ENCODE measurements at places on chromosomes 2 and 18.
A peak's percentile ranks its signal among the peaks of the same experiment; 100 is the strongest.

GRCh38 chr2:48886919-48887318, 131.4 kb upstream of the LHCGR start:
- DNase-seq, result no peak

DNA sequence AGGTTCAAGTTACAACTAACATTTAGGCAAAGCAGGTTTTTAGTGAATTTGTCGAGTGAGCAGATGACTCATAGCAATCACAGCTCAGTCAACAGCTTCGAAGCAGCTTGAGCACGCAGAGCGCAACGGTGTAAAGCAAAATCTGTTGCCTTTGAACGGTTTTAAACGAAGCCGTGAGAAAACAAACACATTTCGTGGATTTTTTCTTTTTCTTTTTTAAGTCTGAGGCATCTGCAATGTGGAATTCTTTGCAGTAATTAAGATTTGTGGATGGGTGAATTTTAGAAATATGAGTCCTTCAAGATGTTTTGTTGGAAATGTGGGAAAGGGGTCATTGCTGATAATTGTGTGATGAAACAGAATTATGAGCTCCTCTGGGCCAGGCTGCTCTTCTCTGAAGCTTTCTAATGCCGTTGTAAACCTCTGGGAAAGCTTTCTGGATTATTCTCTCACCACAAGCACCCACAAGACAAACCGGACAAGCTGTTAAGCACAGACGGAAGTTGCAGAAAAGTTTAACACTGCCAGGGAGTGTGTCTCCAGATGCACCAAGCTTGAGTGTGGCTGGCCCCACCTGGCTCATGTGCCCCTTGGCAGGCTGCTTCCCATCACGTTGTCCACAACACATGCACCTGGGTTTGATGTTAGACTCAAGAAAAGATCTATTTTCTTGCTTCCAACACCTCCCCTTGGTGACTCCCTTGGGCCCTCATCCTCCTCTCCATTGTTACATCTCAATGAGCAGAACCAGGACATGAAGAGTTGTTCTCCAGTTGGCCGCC, 224.7 kb downstream of the ACKR3 start:
- DNase-seq, result no peak

DNA sequence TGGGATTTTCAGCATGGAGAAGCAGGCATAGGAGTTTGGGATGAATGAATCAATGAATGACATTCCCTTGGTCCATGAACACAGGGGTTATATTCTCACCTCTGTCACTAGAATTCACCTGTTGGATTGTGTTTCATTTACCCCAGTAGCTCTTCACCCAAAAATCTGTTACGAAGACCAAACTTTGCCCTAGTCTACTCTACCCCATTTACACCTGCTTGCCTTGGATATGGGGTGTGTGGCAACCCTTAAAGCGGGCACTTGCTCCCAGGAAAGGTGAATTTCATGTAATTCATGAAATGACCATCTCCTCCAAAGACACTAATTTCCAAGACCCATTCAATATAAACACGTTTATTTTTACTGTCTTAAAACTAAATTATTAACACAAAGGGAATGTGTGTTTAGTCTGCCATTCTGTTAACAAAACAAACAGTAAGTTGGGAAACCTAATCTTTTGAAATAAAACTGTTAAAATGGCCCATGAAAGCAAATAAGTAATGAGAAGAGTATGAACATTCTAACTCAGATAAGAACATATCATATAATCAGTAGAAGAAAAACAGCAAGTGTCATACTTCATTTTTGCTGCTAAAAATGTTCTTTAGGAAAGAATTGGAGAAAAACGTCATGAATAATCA, 268.0 kb downstream of the NAPG start:
- DNase-seq, result no peak

DNA sequence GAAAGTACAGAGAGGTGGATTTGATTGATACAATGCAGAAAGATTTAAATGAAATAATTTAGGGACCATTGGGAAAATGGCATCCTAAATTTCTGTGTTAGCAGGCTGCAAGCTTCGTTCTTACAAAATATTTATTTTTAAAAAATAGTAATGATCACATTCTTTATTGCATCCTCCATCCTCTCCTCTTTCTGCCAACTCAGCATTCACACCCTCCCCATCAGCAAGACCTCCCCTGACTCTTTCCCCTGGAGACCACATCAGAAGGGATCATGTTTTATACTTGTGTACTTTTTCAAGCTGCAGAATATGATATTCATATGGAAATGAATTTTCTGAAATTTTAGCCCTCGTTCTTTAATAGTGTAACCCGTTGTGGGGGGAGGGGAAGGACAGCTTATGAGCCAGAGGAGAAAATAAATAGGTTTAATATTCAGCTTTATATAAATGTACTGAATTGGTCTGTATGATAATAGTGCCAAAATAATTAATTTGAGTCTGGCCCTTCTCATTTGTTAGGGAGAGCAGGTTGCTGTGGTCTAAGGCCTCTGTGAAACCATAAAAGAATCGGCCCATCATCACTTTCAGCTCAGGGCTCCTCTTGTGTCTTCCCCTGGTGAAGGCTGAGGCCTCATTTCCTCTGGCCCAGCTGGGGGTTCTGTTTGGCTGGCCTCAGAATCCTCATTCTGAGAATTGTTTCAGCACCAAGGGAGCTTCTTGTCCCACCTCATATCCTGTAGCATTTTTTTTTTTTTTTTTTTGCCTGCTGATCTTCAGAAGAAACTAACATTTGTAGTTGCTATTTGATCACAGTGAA, 330.8 kb downstream of the TXNL1 start:
- DNase-seq, result peak; percentile 80

DNA sequence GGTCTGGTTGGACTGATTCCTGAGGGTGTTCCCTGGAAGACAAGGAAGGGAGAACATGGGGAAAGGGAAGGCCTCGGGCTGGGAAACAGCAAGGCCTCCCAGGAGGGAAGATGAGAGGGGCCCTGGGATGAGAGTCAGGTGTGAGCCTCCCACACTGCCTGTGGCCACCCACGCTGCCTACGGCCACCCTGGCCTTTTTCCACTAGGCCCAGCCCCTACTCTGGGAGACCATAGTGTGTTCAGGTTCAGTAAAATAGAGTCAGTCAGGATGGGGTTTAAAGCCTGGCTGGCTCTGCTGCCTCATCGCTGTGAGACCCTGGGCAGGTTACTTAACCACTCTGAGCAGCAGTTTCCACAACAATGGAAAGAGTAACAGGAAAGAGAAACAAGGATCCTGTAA, 47.7 kb upstream of the MAL start:
- DNase-seq, result no peak

- peak; percentile 59 for DNase-seq
Measured at GRCh38 chr2:19176977-19177376, 181.4 kb downstream of the OSR1 start.

DNA sequence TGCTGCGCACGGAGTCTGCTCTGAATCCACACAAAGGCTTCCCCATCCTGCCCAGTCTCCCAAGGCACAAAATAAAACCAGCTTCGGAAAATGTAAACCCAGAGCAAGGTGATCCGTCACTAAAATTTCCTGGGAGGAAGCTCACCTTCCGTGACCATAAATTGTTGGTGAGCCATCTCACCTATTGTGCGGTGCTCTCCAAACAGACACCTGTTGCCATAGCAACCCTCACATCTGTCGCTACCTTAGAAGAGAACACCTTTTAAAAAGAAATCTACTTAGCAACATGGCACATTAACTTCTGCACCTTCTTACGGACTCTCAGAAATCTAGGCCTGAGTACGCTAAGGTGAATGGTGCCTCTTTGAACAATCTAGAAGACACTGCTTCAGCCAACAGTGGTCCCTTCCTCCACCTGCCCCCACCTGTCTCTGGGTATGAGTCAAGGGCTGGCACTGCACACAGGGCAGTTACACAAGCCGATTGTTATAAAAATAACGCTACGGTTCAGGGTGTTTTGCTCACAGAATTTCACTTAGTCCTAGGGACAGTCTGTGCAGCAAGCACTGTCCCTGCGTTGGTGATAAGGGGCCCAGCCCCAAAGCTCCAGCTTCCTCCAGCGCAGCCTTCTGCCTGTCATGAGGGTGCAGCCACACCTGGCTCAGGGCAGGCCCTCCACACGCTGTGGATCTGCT, 114.9 kb upstream of the ID2 start:
- DNase-seq, result peak; percentile 81

- no peak for DNase-seq
Measured at GRCh38 chr2:33214436-33214835, 262.0 kb upstream of the RASGRP3 start.

DNA sequence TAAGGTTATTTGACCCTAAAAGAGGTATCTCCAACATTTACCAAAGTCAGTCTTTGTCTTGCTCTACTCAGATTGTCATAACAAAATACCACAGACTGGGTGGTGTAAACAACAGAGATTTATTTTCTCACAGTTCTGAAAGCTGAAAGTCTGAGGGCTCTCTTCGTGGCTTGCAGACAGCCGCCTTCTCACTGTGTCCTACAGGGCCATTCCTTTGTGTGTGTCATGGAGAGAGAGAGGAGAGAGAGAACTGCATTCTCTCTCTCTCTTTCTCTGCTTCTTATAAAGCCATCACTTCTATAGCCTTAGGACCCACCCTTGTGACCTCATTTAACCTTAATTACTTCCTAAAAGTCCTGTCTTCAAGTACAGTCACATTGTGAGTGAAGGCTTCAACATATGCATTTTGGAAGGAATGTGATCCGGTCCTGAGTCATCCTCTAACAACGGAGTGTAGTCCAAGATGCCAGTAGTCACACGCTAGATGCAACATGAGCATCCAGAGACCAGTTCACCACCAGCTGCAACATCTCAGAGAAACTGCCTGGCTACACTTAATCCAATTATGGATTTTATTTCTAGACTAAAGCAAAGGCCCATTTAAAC, 130.2 kb downstream of the CD226 start:
- DNase-seq, result no peak

- no peak for DNase-seq
Measured at GRCh38 chr2:82752396-82752795, 1706.7 kb downstream of the SUCLG1 start.

DNA sequence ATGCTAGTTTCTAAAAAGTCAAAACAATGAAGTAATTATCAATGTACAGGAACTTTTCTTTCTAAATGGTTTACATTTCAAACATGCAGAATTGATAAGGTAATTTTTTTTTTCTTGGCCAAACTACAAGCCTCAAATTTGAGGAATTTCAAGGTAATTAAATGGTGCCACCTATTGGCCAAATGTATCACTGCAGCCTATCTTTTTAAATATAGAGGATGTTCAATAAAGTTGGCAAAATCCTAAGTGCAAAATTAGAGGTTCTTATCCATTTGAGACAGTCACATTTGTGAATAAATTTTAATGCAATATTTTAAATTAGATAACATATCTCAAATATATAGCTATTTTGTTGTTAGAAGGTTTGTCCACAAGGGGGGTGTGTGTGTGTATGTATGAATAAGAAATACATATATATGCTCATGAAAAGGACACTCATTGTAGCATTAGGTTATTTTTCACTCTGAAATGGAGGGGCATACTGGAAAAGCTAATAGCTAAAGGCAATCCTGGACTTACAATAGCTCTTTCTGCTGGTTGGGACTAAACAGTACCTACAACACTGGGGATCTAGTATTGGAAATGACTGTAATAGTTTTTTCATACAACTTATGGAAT, 26.2 kb downstream of the MMADHC start:
- DNase-seq, result peak; percentile 53

DNA sequence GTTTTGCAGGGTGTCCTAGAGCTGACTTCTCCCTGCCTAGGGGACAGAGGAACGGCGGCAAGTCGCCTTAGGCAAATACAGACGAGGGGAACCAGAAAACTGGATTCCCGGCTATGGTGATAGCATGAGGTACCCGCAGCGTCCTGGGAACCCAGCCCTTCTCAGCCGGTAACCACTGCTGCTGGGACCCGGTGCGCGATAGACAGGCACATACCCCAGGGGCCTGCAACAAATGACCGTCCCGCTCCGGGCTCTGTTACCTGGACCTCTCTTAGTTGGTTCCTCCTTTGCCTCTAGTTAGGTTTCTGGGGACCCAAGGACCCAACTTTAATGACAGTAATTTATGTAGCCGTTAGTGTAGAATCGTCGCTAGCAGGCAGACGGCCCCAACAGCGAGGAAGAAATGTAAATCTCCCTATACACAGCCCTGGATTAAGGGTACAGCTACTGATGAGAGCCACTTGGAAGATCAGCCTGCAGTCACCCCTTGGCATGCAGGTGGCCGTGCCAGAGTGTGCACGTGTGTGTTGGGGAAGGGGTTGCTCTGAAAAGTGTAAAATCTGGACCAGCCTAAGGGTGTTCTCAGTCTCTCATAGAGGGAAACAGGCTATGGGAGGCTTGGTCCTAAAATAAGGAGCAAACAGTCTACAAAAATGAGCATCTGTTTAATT, 819 bp upstream of the SERPINE2 start:
- DNase-seq, result peak; percentile 27

DNA sequence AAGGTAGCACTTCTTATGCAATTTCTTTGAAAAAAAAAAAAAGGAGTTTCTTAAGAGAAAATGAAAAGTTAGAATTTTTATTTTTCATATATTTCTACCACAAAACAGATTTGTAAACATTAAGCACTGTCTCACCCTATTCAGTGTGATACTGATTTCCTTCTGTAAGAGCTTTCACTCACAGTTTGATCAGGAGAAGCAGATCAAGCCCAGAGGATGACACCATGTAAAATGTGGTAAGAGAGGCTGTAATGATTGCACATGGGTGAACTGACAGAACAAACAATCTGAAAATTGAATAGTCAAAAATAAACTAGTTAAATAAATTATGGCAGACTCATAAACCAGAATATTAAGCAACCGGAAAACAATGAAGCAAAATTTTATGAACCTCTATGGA, 54.5 kb downstream of the MEMO1 start:
- DNase-seq, result no peak

DNA sequence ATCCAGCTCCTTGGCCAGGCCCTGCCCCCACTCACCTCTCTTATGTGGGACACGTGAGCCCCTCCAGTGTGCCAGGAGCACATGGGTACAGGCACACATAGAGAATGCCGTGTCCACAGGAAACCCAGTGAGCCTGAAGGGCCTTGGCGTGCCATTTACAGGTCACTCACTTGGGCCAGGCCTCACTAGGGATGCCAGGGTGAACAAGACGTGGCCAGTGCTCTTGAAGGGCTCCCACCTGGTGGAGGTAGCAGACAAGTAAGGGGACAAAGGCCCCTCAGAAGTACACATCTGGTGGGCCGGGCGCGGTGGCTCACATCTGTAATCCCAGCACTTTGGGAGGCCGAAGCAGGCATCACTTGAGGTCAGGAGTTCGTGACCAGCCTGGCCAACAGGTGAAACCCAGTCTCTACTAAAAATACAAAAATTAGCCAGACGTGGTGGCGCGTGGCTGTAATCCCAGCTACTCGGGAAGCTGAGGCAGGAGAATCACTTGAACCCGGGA, 15.1 kb upstream of the C1QL2 start:
- DNase-seq, result no peak

Data from NCI-H2171 treated with DMSO at 0.1 percent for 48 hours (cell line).